ENCODE measurements at places on chromosomes 3 and 15.

GRCh38 chr15:57761562-57761961 lies 55.0 kb downstream of the POLR2M start:
- no peak for DNase-seq

GRCh38 chr15:99344639-99345038 lies 93.4 kb downstream of the LRRC28 start:
- no peak for DNase-seq

- peak; percentile 24 for DNase-seq
Observed at GRCh38 chr3:184523825-184524615, 37.6 kb upstream of the EPHB3 start.

DNA sequence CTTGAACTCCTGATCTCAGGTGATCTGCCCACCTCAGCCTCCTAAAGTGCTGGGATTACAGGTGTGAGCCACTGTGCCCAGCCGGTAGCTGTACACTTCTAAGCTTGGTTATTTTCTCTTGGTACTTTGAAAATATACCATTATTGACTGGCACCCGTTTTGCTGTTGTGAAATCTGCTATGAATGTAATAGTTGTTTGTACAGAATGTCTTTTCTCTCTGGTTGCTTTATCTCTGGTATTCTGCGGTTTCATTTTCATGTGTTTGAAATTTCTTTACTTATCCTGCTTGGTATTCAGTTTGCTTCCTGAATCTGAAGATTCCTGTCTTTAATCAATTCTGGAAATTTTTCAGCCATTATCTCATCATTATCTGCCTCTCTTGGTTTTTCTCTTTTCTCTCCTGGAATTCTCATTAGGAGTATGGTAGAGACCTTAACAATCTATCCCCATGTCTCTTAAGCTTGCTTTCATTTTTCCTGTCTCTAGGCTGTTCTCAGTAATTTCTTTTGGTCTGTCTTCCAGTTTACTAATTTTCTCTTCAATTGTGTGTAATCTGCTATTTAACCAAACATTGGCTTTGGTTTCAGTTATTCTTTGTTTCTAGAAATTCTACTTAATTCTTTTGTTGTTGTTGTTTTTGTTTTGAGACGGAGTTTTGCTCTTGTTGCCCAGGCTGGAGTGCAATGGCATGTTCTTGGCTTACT lies 2.8 kb upstream of the PAK2 start:
- DNase-seq = no peak

GRCh38 chr15:40991355-40991754 lies 38.1 kb downstream of the CHAC1 start:
- no peak for DNase-seq

DNA sequence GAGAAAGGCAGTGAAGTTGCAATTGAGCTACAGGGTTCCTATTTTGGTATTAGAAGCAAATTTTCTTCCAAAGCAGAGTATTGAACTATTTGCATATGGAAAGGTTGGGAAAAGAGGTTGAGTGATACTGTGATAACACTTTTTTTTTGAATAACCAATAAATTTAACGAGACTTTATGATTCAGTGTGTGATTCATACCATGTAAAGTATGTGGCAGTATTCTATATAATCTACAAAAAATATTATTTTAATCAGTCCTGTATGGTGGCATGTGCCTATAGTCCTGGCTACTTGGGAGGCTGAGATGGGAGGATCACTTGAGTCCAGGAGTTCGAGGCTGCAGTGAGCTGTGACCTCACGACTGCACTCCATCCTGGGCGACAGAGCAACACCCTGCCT lies 206.9 kb downstream of the BBX start:
- DNase-seq = no peak

GRCh38 chr3:156620260-156620659 lies 54.1 kb upstream of the TIPARP start:
- DNase-seq = peak; percentile 92

DNA sequence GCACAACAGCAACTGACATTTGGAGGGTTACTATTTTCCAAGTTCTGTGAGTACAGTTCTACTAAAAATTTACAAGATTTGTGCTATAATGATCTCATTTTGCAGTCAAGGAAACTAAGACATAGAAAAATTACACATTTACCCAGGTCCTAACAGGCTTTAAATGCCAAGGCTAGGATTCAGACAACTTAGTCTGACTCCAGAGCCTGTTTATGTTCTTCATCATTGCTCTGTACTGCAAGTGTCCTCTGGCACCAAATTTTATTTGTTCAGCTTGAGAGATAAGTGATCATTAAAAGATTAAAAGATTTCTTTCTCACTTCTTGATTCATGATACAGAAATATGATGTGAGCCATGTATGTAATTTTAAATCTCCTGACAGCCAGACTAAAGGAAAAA lies 290.8 kb downstream of the UBE2E2 start:
- DNase-seq = no peak

- DNase-seq = no peak
Observed at GRCh38 chr3:155853214-155854140, 750 bp downstream of the SLC33A1 start.

DNA sequence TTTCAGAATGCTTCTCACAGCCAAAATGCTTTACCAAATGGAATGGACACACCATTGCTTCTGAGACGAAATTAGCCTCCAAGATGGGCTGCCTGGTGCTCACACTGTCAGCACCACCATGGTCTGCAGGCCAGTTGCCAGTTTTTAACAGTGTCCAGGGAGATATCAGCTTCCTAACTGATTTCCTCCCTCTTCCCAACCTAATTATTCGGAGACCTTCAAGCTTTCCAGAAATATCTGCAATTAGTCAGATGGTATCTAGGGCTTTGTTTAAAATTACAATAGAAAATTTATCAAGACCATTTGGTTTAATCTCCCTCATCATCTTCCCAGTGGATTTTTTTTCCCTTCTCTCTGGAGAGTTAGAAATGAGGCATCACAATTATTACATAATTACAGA lies 287.5 kb downstream of the ZPLD1 start:
- no peak for DNase-seq

- no peak for DNase-seq
Observed at GRCh38 chr3:99823723-99824711, 6.4 kb downstream of the CMSS1 start.

GRCh38 chr3:178671791-178672190 lies 135.6 kb downstream of the KCNMB2 start:
- DNase-seq = no peak

DNA sequence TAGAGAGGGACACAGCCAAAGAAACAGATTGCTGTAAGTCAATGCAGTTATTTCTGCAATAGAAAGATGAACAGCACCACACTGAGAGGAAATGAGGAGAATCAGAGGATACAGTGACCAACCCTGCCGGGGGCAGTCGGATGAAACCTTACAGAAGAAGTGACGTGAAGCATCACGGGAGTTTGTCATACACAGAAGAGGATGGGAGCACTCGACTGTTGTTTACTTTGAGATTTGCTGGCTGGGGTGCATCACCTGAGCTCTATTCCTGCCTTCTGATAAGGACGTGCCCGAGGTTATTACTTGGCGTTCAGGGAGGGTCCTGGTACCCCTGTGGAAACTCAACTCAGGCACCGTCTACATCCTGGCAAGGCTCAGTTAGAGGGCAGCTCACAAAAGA lies 45.4 kb downstream of the MAGEF1 start:
- DNase-seq = peak; percentile 40

DNA sequence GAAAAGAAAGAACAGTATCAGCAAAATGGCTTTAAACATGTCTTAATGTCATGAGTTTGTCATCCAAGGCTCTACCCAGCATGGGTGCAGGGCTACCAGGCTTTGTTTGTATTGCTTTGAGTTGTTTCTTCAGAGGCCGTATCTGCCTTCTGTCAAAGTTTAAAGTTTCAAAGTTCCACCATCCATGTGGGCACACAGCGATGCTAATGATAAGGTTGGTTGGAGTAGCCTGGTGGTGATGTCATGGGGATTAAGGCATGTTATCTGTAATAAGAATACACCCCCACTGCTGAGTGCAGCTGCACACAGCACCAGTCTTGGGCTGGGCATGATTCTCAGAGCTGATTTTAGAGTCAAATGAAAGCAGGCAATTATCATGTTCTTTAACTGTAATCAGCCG lies 72.0 kb upstream of the LRTM1 start:
- DNase-seq = no peak

DNA sequence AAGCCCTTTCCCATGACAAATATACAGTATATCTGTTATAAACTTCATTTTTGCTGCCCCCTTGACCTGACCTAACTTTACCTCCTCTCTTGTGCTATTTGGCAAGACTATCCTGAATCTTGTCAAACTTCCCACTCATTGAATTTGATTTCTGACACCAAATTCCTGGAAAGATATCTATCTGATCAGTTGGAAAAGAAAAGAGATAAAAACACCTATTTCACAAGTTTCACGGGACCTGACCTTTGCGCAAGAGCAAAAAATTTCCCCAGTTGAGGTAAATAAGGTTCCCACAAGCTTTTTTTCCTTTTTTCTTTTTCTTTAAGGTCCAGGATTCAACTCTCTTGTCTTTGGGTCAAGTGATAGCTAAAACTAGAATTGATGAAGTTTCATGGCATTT lies 189.2 kb upstream of the LPP start:
- DNase-seq = no peak

DNA sequence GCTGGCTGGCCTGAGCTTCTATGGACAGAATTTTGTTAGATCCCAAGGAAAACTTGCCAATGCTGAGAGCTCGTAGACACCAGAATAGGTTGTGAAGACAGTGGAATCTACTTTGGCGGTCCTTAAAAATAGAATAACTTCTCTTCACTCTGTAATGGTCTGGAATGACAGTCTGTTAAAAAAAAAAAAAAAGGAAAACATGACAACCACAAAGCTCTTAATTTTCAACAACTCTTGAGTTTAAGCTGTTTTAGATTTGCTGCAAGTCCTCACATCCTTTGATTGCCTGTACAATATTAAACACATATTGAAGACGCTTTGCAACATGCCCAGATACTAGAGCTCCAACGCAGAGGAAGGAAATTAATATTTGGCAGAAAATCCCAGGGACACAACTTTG lies 122.8 kb upstream of the GALNT15 start:
- no peak for DNase-seq

DNA sequence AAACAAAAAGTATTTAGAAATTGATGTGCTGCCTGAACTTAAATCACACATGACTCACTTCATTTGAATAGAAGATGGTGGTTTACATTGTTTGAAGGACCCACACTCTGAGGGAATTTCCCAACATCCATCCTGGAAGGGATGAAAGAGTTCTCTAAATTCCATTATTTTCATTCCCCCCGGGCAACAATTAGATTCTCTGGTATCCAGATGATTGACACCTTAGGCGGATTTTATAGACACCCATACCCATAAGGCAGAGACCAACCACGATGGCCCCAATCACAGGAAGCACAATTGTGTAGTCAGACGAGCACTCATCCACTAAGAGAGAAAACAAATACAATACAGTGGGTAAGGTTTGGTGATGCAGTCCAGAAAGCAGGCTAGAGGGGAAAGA lies 24.6 kb upstream of the MCCC1 start:
- DNase-seq = no peak

DNA sequence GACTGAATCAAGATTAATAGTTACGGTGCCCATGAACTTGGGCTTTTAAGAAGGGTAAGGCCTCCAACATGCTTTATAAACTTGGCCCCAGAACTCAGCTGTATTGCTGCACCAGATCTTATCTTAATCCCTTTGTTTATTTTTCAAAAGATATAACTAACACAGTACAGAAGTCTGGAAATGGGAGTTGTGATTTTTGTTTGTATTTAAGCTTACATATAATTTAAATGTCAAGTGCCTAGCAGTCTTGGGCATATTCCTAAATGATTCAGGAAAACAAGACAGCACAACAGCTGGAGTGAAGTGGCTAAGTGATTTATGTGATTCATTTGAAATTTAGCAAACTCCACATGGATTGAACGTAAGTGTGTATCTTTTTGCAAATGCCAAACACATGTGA lies 56.2 kb downstream of the NBEAL2 start:
- DNase-seq = no peak

GRCh38 chr15:79007066-79007465 lies 62.2 kb upstream of the CTSH start:
- DNase-seq = no peak

GRCh38 chr15:93180128-93180527 lies 91.1 kb upstream of the RGMA start:
- no peak for DNase-seq

- DNase-seq = no peak
Observed at GRCh38 chr3:34248352-34248751, 449.9 kb downstream of the PDCD6IP start.

DNA sequence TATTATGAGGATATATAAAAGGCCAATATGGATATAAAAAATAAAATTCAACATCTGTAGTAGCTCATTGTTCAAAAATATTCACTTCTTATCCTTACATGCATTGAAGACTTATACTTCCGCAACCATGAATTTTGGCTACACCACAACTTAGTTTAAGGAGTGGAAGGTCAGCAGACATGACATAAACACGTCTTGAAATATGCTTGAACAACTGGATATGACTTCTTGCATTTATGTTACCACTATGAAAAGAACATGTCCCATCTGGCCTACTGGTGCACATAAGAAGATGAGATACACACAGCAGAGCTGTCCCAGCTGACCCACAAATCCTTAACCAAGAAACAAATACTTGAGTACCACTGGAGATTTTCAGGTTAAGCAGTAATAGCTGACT lies 52.1 kb downstream of the MYO9A start:
- no peak for DNase-seq

- no peak for DNase-seq
Observed at GRCh38 chr15:78075490-78076230, 1.9 kb downstream of the TBC1D2B start.

DNA sequence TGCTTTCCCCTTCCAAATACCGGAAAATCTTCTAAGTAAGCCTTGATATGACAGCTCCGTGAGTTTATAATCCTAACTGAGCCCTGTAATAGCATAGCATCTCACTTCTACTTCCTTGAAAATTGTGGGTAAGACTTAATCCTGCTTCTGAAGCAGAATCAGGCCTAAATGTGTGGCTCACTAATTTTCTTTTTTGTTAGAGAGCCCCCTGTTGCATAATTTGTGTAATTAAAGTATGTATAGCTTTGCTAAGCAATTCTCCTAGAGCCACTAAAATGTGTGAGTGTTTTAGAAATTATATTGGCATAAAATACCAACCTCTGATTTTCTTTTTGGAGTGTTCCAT lies 304.4 kb downstream of the FGF12 start:
- no peak for DNase-seq

GRCh38 chr3:4943549-4943948 lies 35.7 kb upstream of the BHLHE40 start:
- DNase-seq = no peak
